ENCODE measurements at places on chromosomes 7 and 10. TPM values are rescaled to one million over a fixed set of nuclear protein-coding genes. Genes with fewer than 3 reads are reported as not detected.

Gene FXYD4
- not detected for total RNA-seq

Gene CFAP70
- 6.7 TPM for total RNA-seq

Gene STEAP4
- not detected for total RNA-seq

DNA sequence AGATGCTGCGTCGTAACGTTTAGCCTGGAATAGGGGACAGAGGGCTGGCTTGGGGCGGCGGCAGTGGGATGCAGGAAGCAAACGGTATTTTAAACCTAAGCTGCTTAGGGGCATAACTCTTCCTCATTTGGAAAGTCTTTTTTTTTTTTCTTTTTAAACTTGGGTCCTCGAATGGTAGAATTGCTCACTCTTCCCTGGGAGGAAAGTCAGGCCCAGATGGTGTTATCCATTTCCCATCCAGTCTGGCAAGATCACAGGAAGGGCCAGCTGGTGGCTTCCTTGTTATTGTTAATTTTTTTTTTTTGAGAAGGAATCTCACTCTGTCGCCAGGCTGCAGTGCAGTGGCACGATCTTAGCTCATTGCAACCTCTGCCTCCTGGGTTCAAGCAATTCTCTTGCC lies 56.6 kb downstream of the TMEM209 start:
- DNase-seq: no peak
- H3K4me3 ChIP-seq: no peak overlapping the region
- no peak overlapping the region for H3K27ac ChIP-seq
- H3K4me1 ChIP-seq: peaks cover 24% of the 10 kb centered on the region
- no peaks in the 10 kb centered on the region for H3K36me3 ChIP-seq

GRCh38 chr7:53697913-53698312 lies 662.5 kb downstream of the POM121L12 start:
- no peaks in the 10 kb centered on the region for H3K36me3 ChIP-seq
- H3K4me1 ChIP-seq: no peaks in the 10 kb centered on the region
- H3K27me3 ChIP-seq: no peaks in the 10 kb centered on the region
- H3K27ac ChIP-seq: no peak overlapping the region

DNA sequence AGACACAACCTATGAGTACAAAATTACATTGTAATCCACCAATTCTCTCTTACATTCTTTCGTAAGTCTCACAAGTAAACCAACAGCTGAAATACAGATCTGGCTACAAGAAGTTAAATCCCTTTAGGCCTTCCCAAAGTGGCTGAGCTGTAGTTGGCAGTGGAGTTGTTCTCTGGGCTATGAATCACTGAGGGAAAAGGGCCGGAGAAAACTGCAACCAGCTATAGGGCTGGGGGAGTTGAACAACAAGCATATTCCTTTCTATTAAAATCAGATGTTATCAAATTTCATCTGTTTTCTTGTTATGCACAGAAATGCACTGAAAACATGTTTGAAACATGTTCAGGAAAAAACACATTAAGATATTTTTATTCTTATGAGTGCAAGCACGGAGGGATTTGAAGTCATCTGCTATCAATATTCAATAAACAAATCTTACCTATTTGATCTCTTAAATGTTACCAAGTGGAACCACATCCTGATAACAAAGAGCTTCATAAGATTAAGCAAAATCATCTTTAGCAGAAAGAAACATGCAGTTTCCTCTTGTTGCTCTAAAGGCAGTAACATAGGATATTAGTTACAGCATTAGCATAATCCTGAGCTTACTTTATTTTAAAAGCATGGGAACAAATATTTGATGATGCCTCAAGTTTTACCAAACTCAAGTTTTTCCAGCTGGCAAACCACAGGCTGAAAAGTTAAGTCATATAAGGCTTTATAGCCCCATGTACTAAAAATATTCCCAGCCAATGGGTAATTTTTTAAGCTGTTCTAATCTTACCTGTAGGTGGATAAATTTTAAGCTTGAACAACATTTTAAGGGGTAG lies 212.7 kb downstream of the TAX1BP1 start:
- peaks cover 9% of the 10 kb centered on the region for H3K36me3 ChIP-seq
- H3K4me1 ChIP-seq: peaks cover 21% of the 10 kb centered on the region
- no peak overlapping the region for H3K4me3 ChIP-seq
- no peak for DNase-seq
- no peaks in the 10 kb centered on the region for H3K27me3 ChIP-seq

GRCh38 chr7:81308643-81309322 lies 389.9 kb upstream of the SEMA3C start:
- no peak for DNase-seq
- H3K36me3 ChIP-seq: no peaks in the 10 kb centered on the region
- H3K27ac ChIP-seq: no peak overlapping the region

GRCh38 chr7:155749578-155749977 lies 62.7 kb downstream of the SHH start:
- H3K4me1 ChIP-seq: peaks cover 82% of the 10 kb centered on the region

Data from naive thymus-derived CD8-positive, alpha-beta T cell (primary cell).